Caudate nucleus (tissue), 63 donors: ENCODE measurements at places on chromosomes 7 and 10.

GRCh38 chr7:141039376-141039775 is 24.6 kb upstream of the MRPS33 start:
- no peak for DNase-seq

DNA sequence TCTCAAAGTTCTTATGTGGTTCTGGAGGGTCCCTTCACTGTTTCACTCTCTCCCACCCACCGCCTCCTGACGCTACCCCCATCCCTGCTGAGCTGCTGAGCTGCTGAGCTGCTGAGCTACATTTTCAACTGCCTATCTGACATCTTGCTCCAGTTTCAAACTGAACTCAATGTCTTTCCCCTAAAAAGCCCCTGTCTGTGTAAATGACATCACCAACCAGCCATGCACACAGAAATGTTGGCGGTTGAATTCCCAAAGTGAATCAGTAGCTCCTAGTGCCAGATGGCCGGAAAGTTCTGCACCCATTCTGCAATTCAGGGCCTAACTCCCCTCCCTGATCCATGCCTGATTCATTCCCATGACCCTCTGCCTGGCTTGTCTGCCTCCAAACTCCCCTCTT is 71.2 kb downstream of the WNT2 start:
- no peak for DNase-seq

GRCh38 chr7:115825456-115826115 is 205.0 kb downstream of the TFEC start:
- DNase-seq = no peak

- no peak for DNase-seq
Observed at GRCh38 chr10:27611236-27611635, 107.1 kb downstream of the RAB18 start.

GRCh38 chr10:36256948-36257356 is 614.9 kb upstream of the FZD8 start:
- DNase-seq = no peak

DNA sequence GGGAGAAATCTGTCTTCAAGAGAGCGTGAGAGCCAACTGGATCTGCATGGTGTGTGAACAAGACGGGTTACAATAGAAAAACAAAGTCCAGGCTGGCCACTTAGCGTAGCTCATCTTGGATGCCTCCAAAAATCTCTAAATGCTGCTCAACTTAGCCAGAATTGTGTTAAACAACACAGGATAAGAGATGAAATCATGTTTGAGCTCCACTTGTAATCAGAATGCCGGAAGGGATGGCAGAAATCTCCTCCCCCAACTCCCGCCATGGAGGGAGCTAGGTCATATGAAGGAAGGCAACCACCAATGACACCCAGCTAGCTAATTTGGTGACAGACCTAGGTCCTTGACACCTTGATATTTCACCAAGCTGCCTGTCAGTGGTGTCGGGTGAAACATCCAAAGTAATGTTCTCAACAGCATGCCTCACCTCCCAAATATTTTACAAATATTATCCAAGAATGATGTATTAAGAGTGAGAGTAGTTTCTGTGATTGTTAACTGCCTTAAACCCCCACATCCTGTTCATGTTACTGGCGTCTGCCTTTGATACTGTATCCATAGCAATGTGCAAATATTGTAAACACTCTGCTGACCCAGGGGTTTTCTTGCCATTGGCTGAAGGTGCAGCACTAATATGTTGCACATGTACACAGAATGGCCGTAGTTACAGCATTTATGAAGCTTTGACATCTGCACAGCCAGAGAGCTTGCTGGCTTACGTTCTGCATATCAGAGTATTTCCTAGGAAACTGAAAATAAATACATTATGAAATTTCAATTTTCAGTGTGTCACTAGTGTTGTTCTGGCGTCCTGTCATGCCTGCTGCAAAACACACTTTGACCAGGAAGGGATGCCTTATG is 25.8 kb downstream of the TMEM254 start:
- DNase-seq = no peak

DNA sequence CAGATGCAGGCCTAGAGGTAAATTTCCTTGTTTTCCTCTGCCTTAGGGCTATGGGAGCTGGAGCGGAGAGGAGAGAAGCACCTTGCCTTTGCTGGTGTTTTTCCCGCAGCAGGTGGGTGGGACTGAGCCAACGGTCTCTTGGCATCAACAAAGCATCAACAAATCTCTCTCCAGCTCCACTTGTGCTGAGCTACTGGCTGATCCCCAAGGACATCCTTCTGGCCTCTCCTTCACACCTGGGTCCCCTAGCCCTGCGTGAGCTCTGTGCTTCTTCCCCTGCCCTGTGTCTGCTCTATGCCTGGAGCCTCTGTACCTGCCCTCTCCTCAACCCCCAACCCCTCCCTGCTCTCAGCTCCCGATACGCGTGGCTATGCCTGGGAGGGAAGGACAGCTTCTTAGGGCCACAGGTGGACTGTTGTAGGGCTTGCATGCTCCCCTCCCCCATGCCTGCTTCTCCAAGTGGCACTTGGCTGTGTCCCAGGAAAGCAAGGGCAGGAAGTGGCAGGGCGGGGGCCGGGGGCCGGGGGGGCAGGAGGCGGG is 3.2 kb upstream of the CLDN4 start:
- DNase-seq = no peak

DNA sequence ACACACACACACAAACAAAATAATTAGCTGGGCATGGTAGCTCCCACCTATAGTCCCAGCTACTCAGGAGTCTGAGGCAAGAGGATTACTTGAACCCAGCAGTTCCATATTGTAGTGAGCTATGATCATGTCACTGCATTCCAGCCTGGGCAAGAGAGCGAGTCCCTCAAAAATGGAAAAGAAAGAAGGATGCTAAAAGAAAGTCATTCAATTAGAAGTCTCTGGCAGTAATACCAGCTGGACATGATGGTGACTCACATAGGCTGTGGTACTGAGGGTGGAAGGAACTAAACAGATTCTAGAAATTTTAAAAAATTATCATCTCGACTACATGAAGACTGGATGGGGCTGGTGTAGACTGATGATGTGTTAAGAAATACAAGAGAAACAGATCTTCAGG is 385.3 kb downstream of the ETV1 start:
- DNase-seq = no peak

DNA sequence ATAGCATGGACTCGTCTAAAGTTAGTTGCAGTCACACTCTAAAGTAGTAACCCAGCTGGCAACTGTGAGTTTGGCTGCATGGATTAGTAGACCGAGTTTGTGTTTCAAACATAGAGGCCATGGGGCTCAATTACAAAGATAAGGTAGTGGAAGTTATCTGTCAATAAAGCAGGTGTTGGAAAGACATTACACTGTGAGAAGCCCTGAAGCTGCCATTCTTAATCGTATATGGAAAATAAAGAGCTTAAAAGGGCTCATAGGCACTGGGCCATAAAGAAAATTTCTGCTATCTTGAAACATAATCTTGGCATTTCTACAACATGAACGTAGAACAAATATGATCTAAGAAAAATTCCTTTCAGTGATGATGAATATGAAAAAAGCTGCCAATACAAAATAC is 837.7 kb downstream of the REEP3 start:
- DNase-seq = no peak

DNA sequence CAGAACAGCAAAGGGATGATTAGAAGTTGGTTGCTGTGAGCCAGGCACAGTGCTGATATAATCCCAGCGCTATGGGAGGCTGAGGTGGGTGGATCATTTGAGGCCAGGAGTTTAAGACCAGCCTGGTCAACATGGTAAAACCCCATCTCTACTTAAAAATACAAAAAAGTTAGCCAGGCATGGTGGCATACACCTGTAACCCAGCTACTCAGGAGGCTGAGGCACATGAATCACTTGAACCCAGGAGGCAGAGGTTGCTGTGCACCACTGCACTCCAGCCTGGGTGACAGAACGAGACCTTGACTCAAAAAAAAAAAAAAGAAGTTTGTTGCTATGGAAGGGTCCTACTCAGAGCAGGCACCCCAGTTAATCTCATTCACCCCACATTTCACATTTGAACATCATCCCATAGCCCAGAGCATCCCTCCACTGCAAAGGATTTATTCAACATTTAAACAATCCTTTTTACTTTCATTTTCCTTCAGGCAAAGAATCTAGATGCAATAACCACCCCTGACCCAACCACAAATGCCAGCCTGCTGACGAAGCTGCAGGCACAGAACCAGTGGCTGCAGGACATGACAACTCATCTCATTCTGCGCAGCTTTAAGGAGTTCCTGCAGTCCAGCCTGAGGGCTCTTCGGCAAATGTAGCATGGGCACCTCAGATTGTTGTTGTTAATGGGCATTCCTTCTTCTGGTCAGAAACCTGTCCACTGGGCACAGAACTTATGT is 4.1 kb downstream of the IL6 start:
- no peak for DNase-seq

- DNase-seq = no peak
Observed at GRCh38 chr7:32115831-32116230, 45.6 kb upstream of the PDE1C start.

- no peak for DNase-seq
Observed at GRCh38 chr10:95545981-95546380, 15.2 kb downstream of the SORBS1 start.

DNA sequence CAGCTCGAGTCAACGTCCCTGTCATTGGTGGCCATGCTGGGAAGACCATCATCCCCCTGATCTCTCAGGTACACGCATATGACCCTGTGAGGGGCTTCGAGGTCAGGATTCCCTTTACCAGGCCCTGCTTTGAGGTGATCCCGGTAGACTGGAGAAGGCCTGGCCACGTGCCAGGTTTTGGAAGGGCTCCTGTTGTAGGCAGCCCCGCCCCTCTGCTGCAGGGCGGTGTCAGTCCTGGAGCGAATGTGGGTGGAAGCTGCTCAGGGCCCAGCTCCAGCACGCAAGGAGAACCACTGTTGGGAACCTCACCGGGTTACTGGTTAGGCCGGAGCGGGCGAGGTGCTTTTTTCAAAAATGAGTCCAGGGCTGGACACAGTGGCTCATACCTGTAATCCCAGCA is 15.6 kb downstream of the MDH2 start:
- no peak for DNase-seq

- no peak for DNase-seq
Observed at GRCh38 chr10:116269619-116270018, 3.4 kb downstream of the GFRA1 start.

DNA sequence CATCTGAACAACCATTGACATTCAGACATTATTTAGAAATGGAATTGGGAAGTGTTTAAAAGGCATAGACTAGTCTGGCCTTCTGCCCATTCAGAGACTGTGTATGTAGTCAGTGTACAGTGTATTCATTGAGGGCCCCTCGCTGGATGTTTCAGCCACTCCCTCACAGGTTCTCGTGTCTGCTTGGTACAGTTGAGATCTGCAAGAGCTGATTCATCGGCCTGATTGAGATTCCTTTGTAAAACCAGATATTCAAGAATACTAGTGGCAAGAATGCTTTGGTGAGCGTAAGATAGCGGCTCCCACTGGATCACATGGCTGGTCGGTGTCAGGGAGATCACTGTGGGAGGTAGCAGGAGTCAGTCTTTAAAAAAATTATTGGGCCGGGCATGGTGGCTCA is 119.5 kb downstream of the TCF7L2 start:
- DNase-seq = no peak

DNA sequence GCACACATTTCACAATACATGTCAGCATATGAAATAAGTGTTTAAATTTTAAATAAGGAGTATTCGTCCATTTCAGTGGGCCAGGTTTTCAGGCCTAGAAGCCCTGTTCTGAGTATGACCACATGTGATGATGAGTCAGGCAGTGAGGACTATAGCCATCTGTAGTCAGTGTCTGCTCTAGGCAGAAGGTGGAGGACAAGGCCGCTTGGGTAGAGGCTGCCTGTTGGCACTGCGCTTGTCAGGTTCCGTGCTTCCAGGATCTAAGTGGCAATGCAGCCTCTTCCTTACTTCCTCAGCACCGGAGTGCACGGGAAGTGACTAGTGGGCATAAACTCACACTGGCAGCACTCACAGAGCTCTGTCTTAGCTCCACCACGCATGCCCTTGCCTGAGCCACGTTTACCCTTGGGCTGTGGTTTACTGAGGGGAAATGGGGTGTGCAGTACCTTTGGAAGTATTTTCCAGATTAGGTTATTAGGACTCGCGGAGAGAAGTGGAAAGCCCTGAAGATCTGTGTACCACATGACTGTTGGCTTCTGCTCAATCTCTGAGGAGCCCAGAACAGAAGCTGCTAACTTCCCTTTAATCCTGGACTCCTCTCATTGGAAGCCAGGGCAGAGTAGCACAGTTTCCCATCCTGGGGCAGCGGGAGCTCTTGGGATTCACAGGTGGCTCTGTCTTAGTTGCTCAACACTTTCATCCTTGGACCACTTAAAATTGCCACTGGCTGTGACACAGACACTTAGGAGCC is 87.5 kb upstream of the GJD4 start:
- no peak for DNase-seq

DNA sequence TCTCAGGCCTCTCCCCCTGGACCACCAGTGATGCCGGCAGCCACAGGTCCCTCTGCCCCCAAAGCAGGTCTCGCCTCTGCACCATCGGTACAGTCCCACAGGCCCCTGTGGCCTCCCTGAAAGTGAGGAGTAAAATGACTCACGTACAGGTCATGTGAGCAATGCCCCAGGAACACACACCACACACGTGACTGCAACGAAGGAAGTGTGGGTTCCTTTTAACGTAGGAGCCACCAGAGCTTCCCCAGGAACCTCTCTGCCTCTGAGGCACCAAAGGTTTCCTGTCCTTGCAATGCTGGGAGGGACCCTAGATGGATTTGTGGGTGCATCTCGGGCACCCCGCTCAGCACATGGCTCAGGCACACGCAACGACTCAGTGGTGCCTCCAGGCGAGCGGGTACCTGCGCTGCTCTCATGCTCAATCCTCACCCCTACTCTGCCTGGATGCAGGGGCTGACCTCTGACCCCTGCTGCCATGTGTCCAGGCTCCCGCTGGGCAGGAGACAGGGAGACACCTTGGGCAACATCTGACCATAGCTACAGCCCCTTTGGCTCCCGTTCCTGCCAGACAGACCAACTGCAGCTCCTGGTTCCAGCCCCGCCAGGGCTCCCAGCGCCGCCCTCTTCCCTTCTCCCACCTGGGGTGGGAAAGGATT is 120.7 kb downstream of the PRKAG2 start:
- DNase-seq = no peak

- DNase-seq = no peak
Observed at GRCh38 chr10:121058082-121058481, 206.9 kb downstream of the WDR11 start.

GRCh38 chr7:116801092-116801710 is 61.2 kb upstream of the CAPZA2 start:
- no peak for DNase-seq

DNA sequence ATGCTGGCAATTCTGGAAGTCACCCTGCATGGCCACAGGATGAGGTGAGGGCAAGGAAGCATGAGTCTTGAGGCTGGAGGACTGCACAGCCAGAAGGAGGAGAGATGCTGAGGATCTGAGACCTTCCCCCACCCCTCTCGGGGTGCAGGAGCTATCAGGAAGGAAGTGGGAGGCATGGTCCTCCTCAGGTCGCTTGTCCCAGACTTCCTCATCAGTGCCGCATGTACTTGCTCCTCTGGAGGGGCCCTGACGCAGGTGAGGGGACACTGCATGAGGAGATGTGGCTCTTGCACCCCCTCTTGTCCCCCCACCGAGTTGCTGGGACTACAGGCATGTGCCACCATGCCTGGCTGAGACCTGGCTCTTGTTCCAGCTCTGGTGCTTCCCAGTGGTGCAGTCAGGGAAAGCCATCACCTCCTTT is 5.7 kb upstream of the ZMIZ1 start:
- no peak for DNase-seq

GRCh38 chr7:1176891-1177373 is 16.9 kb upstream of the ZFAND2A start:
- no peak for DNase-seq

- no peak for DNase-seq
Observed at GRCh38 chr10:30701451-30702173, 72.1 kb upstream of the LYZL2 start.
